ENCODE measurements at places on chromosomes 7 and 10.

DNA sequence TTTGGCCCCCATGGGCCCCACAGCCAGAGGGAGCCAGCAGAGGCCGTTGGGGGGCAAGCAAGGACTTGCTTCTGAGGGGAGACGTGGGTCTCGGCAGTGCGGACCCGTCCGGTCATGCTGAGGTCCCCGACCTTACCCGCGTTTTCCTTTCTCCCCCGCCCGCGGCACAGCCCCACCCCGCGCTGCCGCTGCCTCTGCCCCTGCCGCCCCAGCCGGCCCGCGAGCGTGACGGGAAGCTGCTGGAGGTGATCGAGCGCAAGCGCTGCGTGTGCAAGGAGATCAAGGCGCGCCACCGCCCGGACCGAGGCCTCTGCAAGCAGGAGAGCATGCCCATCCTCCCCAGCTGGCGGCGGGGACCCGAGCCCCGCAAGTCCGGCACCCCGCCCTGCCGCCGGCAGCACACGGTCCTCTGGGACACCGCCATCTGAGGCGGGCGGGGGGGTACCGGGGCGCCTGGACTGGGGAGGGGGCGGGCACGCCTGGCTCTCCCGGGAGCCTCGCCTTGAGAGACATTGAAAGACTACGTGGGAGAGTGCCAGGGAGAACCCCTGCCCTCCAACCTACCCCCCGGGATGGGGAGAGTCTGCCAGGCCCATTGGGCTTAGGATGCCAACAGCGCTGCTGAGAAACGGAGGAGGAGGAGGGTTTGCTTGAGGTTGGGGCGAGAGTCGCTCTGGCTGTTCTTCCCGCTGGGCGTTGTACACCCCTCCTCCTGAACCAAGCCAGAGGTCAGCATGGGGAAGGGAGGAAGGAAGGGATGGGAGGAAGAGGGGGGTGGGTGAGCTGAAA, 9.9 kb downstream of the NYAP1 start:
- peak; percentile 41 for DNase-seq

- DNase-seq: no peak
Observed at GRCh38 chr10:112917681-112918080, 32.4 kb upstream of the TCF7L2 start.

DNA sequence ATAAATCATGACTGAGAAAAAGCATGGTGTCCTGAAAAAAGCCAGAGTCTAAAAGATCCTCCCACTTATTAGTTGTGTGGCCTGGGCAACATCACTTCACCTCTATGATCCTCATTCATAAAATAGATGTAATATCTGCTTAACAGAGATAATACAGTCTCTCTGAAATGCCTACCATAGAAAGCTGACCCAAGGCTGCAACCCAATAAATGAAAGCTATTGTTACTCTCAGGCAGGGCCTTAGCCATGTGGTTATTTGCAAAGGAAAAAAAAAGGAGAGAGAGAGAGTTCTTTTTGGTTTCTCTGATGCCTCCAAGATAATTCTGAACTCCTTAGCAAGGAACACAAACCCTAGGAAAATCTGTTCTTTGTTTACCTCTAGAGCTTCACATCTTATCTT, 7.9 kb downstream of the FAM13C start:
- no peak for DNase-seq

GRCh38 chr7:101564778-101565211, 64.3 kb downstream of the MYL10 start:
- no peak for DNase-seq

DNA sequence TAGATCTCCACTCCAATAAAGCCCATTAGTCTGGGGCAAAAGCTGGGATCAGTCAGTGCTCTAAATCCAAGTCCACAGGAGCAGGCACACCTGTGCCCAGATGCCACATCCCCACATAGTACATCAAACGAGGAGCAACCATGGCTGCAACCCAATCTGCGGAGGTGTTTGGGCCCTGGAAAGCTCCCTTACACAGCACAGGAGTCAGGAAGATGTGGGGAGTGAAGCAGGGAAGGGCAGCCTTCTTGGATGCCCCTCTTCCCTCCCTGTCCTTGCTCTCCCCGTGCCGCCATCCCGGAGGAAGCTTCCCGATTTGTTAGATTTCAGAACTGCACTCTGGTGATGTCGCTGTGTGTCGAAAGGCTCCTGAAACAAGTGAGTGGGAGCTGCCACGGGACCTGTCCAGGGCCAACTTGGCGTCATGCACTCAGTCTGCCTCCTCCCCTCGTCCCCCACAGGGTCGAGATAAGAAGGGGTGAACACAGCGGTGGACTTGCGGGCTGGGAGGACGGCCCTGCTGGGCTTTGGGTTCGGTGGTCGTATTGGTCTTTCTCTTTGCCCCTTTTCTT, 230.6 kb upstream of the GRB10 start:
- DNase-seq: no peak

GRCh38 chr7:50652400-50653125, 87.4 kb upstream of the DDC start:
- no peak for DNase-seq

- no peak for DNase-seq
Observed at GRCh38 chr10:127564644-127565043, 15.5 kb downstream of the NPS start.

DNA sequence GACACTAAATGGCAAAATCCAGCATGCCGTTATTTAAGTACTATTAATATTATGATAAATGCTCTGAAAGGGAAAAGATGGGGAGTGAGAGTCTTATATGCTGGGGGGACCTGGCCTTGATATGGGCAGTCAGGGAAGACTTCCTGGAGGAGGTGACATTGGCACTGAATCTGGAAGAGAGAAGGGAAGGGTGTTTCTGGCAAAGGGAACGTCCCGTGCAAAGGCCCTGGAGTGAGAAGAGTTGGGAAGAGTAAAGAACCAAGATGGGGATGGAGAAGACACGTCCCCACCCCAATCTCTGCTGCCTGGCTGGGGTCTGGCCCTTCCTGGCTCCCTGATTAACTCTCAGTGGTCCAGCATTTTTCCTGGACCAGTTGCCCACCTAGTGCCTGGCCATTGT, 5.0 kb upstream of the GRIFIN start:
- no peak for DNase-seq

GRCh38 chr10:127014671-127015070, 109.4 kb downstream of the DOCK1 start:
- no peak for DNase-seq

DNA sequence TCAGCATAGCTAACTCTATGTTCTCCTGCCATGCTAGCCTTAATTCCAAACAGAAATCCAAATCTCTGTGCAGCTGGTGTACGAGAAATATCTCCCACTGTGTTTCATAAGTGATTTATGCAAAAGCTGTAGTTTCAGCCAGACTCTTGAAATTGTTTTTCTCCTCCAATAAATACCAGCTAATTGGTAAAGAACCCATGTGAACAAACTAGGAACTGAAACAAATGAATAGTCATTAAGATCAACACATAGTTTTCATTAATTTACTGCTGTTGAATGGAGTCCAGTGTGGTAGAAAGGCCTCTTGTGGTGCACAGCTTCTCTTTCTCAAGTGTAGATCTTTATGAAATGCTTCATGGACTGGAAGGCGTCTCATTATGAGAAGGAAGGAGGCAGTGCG, 18.4 kb downstream of the PPP1R17 start:
- DNase-seq: no peak

DNA sequence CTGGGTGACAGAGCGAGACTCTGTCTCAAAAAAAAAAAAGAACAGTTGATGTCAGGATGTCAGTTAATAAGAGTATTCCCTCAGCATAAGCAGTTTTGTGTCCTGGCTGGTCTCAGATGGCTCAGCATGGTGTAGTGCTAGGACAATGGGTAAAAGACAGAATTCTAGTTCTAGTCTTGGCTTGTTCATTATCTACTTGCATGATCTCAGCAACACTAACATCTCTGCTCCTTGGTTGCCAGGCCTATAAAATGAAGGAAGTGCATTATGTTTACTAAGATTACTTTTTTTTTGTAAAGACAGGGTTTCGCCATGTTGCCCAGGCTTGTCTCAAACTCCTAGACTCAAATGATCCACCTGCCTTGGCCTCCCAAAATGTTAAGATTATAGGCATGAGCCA, 84.3 kb upstream of the SP8 start:
- no peak for DNase-seq

GRCh38 chr10:106043863-106044262, 1120.6 kb downstream of the SORCS1 start:
- DNase-seq: no peak

GRCh38 chr10:51699145-51699474, 285 bp downstream of the CSTF2T start:
- no peak for DNase-seq

- no peak for DNase-seq
Observed at GRCh38 chr10:6843481-6843881, 263.4 kb upstream of the PRKCQ start.

Measured in activated T-helper 1 cell treated with anti-CD3 and anti-CD28 coated beads, Interleukin-12 subunit alpha, Interleukin-12 subunit beta, Interleukin-2, Interleukin-4 antibody, amounts not matched to agents 30 ng/mL and 10 ng/mL and 1 ng/mL, durations not matched to agents 14 hours and 24 hours and 36 hours (primary cell).